Midbrain (tissue), 1 donor: ENCODE measurements at places on chromosomes 2 and 18.

- no peak for DNase-seq
Observed at GRCh38 chr18:31064130-31064529, 21.6 kb upstream of the DSC3 start.

DNA sequence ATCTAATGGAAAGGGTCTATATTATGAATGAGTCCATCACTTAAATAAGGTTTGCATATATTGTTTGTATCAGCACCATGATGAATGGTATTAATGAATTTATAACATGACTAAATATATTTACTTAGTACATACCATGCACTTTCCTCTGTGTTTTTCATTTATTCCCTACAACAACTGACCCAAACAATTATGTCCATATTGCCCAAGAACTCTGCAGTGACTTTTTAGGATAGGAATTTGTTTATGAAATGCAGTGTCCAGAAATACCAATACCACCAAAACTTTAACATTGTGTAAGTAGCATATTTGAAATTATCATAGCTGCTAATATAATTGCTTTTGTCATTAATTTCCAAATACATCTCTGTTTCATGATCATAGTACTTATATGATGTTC lies 119.7 kb downstream of the WDR7 start:
- DNase-seq, result no peak

GRCh38 chr18:63292831-63293683 lies 26.5 kb downstream of the BCL2 start:
- no peak for DNase-seq

DNA sequence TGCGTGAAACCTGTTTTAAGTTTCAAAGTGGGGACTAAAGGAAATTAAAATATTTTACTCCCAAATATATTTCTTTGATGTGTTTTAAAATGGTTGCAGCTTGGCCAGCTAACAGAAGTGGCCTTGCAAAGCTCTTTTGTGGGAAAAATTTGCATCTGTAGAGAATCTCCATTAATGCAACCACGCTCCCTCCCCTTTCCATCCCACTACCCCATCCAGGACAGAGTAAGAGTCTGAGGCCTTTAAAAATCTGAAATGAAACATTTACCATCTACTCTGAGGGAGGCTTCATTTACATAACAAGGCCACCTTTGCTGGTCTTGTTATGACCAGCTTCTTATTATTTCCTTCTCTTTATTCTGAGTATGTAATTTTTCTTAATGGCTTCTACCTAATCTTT lies 63.5 kb downstream of the STAT4 start:
- no peak for DNase-seq

DNA sequence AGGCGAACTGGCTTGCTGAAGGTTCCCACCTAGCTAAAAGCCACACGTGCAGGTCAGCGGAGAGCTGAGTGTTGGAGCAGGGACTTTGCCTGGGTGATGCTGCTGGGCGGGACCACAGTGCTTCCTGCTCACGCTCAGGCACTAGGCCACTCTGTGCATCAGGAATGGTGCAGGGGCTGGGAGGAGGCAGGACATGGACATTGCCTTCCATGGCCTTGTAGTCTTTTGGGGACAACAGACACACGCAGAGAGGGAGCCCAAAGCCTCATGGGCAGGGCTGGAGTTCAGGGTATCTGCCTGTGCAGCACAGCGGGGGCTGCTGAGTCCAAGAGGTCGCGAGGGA lies 207.2 kb downstream of the ZBTB7C start:
- DNase-seq, result no peak

DNA sequence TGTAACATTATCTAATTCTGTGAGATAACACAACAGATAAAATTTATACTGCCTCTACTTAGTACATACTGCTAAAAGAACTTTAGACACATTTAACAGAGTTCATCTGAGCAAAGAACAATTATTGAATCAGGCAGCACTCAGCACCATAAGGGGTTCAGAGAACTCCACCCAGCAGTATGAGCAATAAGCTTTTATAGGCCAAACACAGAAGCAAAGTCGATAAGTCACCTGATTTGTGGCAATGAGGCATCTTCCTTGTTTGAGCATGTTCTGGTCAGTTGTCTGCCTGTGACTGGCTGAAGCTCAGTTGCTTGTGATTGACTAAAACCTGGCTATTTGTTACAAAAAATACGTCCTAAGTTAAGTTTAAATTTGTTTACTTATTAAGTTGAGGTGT lies 746.1 kb upstream of the DDX18 start:
- no peak for DNase-seq

DNA sequence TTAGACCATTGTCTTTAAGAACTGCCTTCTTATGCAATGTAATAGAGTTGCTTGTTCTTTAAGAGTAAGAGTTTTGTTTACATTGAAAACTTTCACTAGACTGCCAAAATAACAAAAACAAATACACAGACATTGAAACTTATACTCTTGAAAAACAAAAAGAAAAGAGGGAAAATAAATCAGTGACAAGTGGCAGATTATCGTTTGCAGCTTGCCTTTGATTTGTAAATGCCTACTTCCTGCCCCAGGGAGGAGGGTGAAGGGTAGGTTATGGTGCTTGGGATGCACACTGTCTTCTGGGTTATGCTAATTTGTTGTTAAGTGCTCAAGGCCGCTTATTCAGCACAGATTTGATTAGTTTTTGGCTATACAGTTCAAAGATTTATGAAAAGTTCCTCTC lies 198.7 kb downstream of the TGIF1 start:
- no peak for DNase-seq

DNA sequence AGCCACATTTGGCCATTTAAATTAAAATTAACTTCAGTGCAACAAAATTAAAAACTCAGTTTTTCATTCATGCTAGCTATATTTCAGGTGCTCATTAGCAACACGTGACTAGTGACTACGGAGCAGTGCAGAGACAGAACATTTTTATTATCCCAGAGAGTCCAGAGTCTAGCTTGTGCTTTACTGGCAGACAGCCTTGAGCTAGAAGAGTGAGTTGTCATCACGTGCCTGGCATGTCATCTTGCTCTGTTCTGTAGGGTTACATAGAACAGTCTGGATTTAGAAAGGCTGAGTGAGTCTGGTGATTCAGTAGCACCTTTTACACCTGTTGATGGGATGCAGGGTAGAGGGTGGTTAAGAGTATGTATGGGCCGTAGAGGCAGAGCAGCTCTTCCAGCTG lies 136.9 kb upstream of the IL1R2 start:
- no peak for DNase-seq

DNA sequence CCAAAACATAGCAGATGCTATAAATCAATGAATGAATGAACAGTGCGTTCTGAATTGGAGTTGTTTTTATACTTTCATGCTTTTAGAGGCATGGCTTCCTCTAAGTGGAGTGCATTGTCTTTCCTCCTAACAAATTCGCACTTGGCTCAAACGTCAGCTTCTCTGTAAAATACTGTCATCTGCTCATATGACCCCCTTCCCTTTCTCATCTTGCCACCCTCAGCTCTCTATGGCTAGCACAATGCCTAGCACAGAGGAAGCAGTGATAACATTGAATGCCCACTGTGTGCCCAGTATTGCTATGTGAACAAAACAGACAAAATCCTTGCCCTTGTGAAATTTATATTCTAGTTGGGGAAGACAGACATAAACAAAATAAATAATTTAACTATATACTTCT lies 258.8 kb downstream of the MREG start:
- DNase-seq, result no peak

DNA sequence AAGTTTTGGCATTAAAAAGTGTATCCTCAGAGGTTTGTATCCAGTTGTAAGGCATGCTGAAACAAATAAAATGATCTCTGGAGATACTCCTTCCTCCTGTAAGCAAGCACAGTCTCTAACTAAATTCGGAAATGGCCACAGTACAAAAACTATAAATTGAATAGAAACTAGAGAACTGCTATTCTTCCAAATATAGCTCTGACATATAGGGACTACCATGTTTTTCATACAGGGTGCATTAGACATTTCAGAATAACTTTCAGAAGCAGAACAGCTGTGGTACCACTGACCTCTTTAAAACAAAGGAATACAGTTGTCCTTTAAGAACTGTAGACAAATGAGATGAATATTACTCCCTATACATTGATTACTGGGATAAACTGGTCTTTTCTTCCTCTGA lies 568.5 kb downstream of the ARHGAP15 start:
- no peak for DNase-seq

DNA sequence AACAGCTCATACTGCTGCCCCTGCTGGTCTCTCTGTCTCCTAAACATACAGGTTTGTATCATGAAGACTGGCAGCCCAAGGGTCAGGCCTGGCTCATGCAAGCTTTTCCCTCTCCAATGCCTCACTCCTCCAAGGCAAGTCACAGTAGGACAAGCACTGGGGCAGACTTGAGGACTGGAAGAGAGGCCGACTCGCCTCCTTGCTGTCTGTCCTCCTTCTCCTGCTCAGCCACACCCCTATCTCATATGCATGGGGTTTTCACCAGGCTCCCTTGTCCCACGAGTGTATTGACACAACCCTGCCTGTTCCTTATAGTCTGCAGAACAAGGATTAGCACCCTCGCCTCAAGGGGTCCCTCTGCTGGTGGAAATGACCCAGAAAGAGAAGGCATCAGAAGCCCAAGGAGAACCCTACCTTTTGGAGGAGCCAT lies 223.7 kb downstream of the SOX11 start:
- no peak for DNase-seq

GRCh38 chr2:174682578-174683391 lies 81.5 kb downstream of the CHRNA1 start:
- peak; percentile 64 for DNase-seq

DNA sequence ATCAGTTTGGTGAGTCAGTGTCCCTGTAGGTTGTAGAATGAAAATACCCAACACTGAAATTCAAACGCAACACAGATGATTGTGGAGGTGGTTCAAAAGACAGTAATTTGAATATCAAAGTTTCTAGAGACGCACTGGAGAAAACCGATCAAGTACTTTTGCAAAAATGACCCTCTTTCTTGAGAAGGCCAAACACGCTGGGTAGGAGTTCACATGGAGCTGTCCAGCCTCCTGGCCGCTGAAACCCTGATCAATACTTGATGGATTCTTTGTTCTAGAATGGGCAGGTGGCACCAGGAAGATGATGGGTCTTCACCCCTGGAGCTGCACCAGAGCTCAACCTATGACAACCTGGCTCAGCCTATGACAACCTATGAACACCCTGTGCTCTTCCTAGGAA lies 39.7 kb upstream of the UBE2F start:
- no peak for DNase-seq

DNA sequence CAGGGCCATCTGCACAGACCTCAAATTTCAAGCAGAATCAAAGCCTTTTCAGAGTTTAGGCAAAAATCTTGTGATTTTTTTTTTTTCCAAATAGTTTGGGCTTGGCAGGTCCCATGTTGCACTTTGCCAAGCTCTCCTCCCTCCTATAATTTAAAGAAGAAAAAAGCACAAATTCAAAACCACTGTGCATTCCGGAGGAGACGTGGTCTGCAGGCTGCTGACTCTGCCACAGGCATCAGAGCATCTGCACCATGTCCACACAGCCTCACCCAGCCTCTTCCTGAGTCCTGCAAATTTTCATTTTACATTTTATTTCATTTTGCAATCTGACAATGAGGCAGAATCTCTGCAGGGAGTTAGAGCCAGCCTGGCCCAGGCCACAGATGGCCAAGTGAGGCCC lies 15.7 kb upstream of the GPC1 start:
- DNase-seq, result no peak

DNA sequence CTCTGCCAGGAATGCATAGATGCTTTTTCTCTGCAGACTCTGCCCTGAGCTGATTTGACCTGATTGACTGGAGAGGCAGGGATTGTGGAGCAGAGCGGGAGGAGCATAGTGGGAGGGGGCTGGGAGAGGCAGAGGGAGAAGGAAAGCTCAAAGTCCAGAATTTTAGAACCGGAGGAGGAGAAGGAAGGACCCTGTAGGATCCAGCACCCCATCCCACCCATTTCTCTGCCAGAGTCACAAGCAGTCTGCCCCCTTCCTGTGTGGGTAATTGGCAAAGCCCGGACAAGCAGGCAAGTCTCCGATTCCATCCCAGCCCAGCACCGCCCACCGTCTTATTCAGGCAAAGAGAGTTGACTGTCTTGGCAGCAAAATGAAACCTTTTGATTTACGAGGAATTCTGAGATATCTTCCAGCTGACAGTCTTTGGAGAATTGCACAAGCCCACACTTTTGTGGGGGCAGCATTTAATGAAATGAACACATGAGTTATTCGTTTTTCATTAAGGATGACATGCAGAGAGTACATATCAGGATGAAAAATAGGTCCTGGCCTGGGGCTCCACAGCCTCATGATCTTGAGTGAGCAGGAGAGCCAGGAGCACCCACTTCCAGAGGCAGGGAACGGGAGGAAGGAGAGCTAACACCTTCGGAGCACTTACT lies 103.1 kb downstream of the MCFD2 start:
- no peak for DNase-seq

DNA sequence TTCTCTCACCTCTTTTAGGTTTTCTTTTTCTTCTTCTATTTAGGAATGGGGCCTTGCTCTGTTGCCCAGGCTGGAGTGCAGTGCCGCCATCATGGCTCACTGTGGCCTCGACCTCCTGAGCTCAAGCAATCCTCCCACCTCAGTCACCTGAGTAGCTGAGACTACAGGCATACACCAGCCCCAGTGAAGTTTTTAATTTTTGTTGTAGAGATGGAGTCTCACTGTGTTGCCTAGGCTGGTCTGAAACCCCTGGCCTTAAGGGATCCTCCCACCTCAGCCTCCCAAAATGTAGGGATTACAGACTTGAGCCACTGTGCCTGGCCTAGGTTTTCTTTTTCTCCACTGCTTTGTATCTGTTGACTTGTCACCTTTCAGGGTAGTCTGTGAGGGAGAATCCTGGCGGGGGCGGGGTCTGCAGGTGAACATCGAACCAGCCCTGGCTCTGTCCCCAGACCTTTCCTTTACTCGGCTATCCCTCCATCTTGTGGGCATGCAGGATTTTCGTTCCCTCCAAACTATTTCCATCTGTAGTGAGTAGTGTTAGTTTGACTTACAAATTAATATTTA lies 21.7 kb downstream of the NCK2 start:
- DNase-seq, result no peak

DNA sequence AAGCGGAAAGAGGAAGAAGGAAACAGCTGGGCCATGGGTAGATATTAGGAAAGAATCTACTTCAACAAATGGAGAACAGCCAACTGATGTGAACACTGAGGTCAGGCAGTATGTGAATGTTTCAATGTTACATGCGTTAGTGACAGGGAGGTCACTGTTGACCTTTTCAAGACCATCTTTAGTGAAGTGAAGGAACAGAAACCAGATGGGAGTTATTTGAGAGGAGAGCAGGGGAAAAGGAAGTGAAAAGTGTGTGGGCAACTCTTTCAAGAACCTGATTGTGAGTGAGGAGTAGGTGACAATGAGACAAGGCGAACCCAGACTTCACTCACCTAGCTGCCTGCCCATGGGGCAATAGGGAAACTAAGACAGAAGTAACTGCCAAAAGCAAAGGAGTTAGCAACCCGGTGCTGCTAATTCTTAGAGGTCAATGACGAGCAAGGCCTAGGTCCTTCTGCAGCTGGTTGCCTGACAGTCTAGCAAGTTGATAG lies 67.0 kb downstream of the SP3 start:
- DNase-seq, result peak; percentile 0

GRCh38 chr2:56055405-56055804 lies 128.4 kb upstream of the CCDC85A start:
- no peak for DNase-seq

GRCh38 chr2:10493075-10493633 lies 45.0 kb upstream of the ODC1 start:
- DNase-seq, result no peak

- no peak for DNase-seq
Observed at GRCh38 chr2:73218298-73218697, 4.3 kb downstream of the SMYD5 start.
